ENCODE measurements at places on chromosomes 16 and 17. TPM values are rescaled to one million over a fixed set of nuclear protein-coding genes. Genes with fewer than 3 reads are reported as not detected.
A peak's percentile ranks its signal among the peaks of the same experiment; 100 is the strongest.

GAN gene
- total RNA-seq = 14.9 TPM

GRCh38 chr16:10579965-10580882, at the start of gene EMP2:
EMP2 (minus strand) TSS chr16:10580598; CDS start chr16:10547617, 32,981 bp downstream.
- peak within 1 kb of the TSS; percentile 80 for H3K4me3 ChIP-seq
- H3K27ac ChIP-seq = peak within 1 kb of the TSS; percentile 53
- H3K36me3 ChIP-seq = no peaks in the 10 kb centered on the region
- peak; percentile 55 for DNase-seq
- H3K4me1 ChIP-seq = peaks cover 18% of the 10 kb centered on the region

DNA sequence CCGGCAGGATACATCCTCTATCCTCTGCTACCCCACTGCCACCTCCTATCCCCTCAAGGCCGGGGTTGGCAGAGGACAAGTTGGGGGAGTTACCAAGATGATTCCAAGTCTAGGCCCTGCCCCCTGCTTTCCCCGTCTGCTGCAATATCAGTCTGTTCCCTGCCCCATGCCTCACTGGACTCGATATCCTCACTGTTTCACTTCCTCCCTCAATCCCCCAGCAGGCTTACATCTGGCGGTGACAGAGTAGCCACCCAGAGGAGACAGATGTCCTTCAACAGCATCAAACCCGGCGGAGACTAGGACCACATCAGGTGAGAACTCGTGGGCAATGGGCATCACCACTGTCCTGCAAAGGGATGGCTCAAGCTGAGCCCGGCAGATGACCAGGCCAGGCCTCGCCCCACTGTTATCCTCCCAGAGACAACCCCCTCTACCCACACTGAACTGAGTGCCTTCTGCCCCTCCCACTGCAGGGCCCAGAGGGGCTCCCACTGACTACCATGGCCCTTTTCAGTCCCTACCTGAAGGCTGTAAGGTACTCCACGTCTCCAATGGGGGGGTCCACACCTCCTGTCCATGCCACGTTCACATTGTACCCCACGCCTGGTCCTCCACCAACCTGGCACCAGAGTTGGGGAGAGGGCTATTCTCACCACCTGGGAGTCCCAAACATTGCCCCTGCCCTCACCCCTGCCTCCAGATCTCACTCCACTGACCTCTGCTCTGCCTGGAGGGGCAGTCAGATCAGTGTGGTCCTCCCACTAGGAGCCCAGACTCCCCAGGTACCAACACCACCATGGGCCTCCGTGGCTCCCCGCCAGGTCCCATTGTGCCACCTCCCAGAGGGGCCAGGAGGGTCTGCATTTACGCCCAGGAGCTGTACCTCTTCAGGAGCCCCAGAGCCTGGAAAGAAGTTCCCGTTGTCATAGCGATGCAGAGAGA, 9.6 kb downstream of the G6PC3 start:
- peaks cover 4% of the 10 kb centered on the region for H3K4me1 ChIP-seq
- H3K4me3 ChIP-seq = no peak overlapping the region
- H3K27ac ChIP-seq = peak overlapping the region; percentile 16
- no peak for DNase-seq
- H3K36me3 ChIP-seq = peaks cover 12% of the 10 kb centered on the region
- no peaks in the 10 kb centered on the region for H3K27me3 ChIP-seq

RRAD gene
- 0.36 TPM for total RNA-seq

NLRC5 gene
- not detected for total RNA-seq

- no peak for DNase-seq
- peaks cover 39% of the 10 kb centered on the region for H3K4me1 ChIP-seq
Measured at GRCh38 chr17:17736205-17737183, 55.2 kb downstream of the RAI1 start.

Data from progenitor cell of endocrine pancreas (in vitro differentiated cells).